CD4-positive, alpha-beta T cell (primary cell): ENCODE measurements at places on chromosomes 6 and 20. TPM values are rescaled to one million over a fixed set of nuclear protein-coding genes. Genes with fewer than 3 reads are reported as not detected.

DNA sequence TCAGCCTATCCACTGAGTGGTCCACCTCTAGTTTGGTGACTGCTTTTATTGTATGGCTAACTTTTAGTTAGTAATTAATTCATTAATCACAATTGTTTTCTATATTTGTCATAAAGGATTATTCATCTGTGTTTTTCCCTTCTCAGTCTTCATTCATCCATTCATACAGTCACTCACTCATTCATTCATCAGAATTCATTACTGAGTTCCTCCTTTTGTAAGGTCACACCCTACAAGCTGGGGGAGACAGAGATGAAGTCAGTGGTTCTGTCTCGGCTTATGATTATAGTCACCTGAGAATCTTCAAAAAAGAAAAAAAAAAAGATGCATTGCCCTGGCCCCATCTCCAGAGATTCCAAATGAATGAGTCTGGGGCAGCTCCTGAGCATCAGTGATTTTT lies 257.1 kb downstream of the ADGB start:
- DNase-seq: no peak

- no peak for DNase-seq
Observed at GRCh38 chr6:24957199-24957598, 21.4 kb upstream of the RIPOR2 start.

DNA sequence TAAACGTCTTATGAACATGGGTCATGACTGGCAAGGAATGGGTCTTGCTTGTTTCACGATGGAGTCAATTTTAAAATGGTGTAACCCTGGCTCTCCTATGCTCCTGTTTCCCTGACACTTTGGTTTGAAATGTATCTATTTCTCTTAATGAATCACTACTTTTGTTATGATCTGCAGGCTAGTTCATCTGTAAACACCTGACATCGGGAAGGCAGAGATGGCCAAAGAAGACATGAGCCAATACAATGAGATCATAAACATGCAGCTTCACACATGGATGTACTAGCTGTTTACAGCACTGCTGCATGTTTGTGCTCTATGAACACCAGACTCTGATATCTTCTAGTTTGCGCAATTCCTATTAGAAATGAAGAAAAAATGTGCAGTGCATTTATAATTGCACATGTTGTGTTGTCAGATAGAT lies 11.0 kb upstream of the RAD21L1 start:
- DNase-seq: no peak

- DNase-seq: no peak
Observed at GRCh38 chr6:22828179-22829062, 259.1 kb downstream of the HDGFL1 start.

DNA sequence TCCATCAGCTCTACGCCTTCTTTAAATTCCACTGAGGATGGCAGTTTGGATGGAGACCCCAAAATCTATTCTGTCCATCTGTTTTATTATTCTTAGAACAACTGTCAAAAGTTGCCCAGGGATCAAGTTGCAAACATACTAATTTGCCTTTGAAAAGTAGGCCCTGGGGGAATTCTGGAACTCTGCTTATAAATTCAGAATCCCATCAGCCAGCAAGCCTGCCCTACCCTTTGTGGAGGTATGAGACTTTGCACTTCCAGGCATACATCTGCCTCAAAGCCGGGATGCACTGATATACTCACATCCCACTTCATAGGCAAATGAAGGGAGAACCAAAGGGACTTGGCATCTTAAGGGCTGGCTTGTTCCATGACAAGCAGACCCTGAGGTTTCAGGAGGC lies 93.6 kb downstream of the INSM1 start:
- no peak for DNase-seq

- DNase-seq: no peak
Observed at GRCh38 chr20:20248620-20249200, 119.2 kb upstream of the INSM1 start.

GRCh38 chr20:17849901-17850683 lies 118.5 kb downstream of the SNX5 start:
- DNase-seq: no peak

DNA sequence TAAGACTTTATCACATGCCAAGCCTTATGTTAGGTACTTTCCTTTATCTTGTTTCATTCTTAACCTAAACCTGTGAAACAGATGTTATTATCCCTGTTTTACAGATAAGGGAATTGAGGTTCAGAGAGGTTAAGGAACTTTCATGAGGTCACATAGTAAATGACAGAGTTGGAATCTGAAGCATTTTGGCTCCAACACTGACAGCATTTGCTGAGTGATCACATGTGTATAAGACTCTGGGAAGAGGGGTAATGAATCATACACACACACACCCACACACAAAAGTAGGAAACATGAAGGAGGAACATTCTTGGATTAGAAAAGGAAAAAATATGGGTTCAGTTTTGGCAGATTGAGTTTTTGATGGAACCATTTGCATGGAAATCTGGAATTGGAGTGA lies 212.5 kb downstream of the GJA1 start:
- DNase-seq: no peak

GRCh38 chr6:16939839-16940238 lies 162.0 kb upstream of the STMND1 start:
- DNase-seq: no peak

GRCh38 chr6:19849755-19850154 lies 12.6 kb downstream of the ID4 start:
- DNase-seq: no peak

- DNase-seq: no peak
Observed at GRCh38 chr6:139515511-139515910, 141.1 kb upstream of the CITED2 start.

DNA sequence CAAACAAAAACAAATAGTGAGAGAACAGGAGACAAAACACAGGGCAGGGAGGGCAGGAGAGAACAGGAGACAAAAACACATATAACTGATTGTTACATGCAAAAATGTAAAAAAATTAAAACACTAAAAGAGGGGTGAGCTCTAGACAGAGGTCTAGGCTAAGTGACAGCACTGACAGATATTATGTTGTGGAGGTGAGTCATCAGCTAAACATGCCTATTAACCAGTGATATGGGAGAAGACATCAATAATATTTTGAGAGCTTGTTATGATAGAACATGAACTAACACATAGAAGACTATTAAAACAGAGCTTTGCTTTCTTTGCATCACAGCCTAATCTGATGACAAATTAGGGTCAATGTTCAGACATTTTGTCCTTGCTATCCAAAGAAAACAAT lies 972.7 kb downstream of the PRIM2 start:
- DNase-seq: no peak

GRCh38 chr6:147942363-147942762 lies 400.3 kb upstream of the SASH1 start:
- no peak for DNase-seq

DNA sequence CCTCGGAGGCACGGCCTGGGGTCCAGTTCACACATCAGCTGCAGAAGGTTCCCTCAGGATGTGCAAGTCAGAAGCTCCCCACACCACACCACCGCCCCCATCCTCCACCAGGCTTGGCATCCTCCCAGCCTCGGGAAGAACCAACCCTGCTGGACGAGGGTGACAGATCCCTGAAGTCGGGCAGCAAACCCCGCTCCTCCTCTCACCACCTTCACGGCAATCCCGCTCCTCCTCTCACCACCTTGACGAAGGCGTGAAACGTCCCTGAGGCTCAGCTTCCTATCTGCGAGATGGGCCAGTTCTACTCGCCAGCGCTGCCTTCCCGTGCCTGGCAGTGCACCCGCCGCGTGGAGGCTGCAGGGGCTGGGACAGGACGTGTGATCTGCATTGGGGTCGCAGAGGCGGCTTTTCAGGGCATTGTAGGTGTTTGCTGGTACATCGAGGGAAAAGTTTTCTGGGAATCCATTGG lies 327.0 kb downstream of the TAF4 start:
- no peak for DNase-seq

DNA sequence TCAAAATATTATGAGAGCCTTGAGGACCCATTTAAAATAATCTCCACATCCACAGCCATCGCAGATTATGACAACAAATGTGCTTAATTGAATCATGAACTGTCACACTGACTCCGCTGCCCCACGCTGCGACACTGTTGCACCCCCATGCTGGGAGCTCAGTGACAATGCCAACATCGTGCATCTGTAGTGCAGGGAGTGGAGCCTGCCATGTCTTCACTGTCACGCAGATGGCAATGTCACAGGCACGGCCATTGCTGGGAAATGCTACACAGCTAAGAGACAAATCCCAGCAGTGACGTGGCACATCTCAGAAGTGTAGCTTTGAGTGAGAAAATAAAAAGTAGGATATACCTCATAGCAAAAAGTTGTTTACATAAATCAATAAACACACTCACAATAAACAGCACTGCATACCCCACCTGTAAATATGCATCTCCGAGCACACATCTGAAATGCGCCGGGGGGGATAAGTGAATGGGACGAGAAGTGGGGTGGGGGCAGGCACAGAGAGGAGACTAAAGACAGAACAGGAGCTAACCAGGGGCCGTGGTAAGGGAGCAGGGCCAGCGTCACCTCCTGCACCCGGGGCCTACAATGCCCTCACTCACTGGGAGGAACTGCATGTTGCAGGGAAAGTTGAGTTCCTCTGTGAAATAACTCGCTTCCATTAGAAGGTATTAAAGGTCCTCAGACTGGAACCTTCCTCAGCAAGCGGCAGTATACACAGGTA lies 349.9 kb downstream of the THBS2 start:
- no peak for DNase-seq

- no peak for DNase-seq
Observed at GRCh38 chr6:43386492-43386891, 17.0 kb upstream of the ZNF318 start.

- DNase-seq: no peak
Observed at GRCh38 chr6:168155821-168156741, 77.1 kb upstream of the FRMD1 start.

Gene SLC22A7
- total RNA-seq: not detected

Gene FAXC
- total RNA-seq: not detected

Gene MUCL3
- total RNA-seq: not detected

Gene NPBWR2
- total RNA-seq: 0.38 TPM

Gene IL22RA2
- not detected for total RNA-seq

Gene SMIM13
- total RNA-seq: 4.6 TPM

Gene BTBD9
- total RNA-seq: 58.7 TPM

Gene C6orf141
- not detected for total RNA-seq

Gene LHFPL5
- not detected for total RNA-seq

Gene SMIM29
- 23.9 TPM for total RNA-seq

Gene SCRT2
- not detected for total RNA-seq

Gene BPIFB1
- not detected for total RNA-seq
